ENCODE measurements at places on chromosomes 1 and 21.

GRCh38 chr1:32539584-32540571 is 651 bp downstream of the ZBTB8A start:
- no peak for DNase-seq

DNA sequence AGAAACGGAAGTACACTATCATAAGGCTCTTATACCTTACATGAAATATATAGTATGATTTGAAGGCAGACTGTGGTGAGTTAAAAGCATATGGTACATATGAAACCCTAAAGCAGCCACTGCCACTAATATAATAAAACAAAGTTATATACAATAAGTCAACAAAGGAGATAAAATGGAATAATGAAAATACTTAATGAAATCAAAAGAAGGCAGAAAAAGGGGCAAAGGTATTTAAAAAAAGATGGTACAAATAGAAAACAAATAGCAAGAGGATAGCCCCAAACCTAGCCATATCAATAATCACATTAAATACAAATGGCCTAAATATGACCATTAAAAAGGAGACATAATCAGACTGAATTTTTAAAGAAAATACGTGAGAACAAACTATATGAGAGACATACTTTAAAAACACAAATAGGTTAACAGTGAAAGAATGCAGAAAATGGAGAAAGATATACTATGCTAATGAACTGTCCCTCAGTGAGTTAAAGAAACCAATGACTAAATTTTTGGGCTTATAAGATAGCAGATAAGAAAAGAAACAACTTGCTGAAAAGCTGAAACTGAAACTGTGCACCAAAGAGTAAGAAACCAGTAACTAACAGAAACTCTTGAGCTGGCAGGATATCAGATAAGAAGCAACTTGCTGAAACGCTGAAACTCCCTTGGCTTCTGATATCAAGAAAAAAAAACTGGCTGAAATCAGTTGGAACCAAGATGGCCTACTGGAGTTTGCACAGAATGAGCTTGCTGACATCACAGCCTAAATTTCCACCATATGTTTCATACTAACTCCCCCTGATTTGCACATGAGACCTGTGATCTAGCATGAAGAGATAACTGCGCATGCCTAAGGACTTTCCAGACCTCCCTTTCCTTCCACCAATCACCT is 44.3 kb upstream of the IL10 start:
- peak; percentile 35 for DNase-seq

DNA sequence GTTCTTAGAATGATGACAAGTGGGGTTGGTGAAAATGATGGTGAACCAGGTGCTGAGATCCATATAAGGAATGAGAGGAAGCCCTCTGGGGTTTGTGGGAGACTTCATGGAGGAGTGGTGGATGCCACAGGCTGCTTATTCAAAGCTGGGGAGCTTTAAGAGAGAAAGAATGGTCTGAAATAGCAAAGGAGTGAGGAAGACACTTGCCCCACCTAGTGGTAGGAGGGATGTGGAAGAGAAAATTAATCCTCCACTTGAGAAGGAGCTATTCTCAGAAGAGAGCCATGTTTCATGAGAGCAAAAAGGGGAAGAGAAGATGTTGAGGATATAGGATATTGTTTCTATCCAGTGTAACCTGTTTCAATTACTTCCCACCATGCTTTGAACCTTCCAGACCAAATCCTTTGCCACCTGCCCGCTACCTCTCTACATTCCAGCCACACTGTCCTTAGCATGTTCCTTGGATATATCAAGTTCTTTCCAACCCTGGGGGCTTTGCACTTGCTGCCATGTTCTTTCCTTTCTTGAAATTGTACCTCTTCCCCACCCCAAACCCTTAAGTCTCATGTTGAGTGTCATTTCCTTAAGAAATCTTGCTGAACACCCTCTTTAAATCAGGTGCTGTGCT is 19.6 kb upstream of the ZNF648 start:
- DNase-seq: peak; percentile 21

DNA sequence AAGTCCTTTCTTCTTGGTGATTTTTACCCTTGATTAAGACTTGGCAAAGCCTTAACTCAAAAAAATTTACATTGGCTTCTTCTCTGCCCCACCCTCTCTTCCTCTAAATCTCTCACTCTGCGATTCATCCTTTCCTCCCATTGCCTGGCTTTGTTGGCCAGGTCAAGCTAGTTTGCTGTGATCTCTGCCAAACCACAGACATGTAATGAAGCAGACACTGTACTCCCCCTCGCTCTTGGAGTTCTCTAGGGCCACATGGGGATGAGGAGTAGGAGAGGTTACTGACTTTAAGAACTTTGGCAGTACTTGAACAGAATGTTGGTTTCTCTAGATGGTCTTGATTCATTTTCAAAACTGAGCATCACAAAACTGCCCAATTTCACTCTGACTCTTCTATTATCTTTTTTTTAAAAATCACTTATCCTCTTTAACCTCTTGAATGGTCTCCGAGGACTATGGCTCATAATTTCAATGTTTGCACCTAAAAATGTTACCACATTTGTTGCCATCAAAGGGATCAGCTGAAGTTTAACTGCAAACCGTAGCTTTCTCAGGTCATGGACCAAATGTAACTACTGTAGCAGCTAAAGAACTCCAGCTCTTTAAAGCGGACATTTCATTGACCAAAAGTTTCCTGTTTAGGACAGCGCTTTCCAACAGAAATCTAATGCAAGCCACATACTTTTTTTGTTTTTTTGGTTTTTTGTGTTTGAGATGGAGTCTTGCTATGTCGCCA is 62.7 kb upstream of the IPO9 start:
- no peak for DNase-seq

DNA sequence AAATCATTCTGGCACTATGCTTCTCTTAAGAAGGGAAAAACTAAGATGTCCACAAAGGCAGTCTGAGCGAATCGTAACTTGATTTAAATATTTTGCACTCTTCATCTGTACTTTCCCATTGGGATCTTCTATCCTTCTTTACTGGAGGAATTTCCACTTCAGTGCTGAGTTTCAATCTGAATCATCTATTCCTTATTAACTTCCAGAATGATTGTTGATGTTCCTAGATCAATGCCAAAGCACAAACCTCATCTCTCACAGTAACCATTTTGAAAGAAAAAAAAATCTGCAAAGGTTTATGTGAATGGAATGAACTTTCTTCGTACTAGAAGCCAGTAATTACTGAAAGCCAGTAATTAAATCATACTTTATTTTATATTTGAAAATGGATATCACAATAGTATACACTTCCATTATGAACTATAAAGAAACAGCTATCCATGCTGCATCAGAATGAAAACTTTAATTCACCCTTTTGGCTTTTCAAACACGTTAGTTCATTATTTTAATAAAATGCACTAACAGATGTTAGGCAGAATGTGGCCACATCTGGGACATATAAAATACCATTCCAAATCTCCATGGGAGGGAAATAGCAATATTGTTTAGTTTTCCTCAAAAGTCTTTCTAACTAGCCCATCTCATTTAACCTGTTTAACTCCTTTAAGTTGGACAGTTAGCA is 5.5 kb upstream of the RNF2 start:
- no peak for DNase-seq

- no peak for DNase-seq
Measured at GRCh38 chr1:192147221-192147620, 11.0 kb upstream of the RGS18 start.

DNA sequence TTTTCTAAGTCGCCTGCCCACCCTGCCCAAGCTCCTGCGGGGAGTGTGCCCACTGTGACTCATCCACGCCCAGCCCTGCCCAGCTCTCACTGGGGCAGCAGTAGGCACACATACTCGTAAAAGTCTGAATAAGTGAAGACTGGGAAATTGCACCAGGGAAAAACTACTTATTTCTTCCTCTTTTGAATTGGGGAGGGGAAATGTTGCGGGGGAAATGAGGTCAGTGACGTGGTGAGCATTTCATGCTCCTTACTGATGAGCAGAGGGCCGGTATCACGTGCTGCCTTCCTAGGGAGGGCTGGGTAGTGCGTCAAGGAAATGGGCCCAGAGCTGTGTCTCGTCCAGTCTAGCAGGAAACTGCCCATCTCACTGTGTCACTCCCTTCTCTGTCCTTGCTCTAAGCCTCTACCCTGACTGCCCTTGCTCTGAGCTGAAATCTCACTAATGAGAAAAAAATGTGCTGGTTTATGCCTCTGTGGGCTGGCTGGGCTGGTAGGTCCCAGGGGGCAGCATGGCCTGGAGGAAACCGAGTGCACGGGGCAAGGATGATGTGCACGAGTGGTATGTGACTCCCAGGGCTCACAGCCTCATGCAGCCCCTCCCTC is 13.5 kb upstream of the TNFRSF1B start:
- no peak for DNase-seq

DNA sequence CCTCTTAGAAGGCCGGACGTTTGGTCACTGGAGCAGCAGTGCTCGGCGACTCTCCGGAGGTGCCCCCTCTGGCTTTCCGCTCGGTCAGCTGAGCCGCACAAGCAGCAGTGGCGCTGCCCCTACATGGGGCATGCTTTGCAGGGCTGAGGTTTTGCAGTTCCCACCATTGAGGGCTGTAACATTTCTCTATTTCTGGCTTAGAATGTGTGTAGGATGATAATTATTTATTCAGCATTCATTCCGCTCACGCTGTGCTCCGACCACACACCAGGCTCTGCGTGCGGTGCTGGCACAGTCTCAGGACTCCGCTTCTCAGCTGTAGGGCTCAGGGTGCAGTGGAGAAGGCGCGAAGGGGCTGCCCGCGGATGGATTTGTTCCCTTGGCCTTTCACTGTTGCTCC is 119.5 kb downstream of the PCBP3 start:
- no peak for DNase-seq

DNA sequence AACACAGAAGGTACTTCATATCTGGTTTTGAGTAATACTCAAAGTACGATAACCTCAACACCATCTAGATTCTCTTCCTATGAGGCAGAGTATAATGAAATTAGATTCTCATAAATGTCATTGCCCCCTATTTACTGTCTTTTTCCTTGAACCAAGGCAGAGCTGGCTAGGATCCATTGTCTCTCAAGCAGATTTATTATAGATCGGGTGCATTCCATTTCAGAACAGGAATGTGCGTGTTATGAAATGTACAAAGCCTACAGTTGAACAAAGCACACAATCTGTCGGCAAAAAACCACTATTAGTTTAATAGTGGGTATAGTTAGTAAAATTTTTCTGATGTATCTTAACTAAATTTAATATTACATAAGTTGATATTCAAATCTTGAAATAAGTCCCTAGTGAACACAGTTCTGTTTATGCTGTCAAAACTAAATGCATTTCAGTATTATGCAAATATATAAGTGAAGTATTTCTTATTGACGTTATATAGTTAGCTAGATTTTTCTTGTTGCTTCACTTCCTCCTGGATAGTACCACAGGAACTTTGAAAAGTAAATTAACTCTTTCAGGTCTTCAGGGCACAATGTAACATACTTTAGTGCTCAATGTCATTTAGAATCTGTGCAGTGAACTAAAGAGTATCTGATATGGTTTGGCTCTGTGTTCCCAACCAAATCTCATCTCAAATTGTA is 92.1 kb downstream of the DDAH1 start:
- DNase-seq: no peak

GRCh38 chr1:190667914-190668313 is 190.2 kb upstream of the BRINP3 start:
- no peak for DNase-seq
